Psoas muscle (tissue), 8 donors: ENCODE measurements at places on chromosomes 2 and 18. TPM values are rescaled to one million over a fixed set of nuclear protein-coding genes. Genes with fewer than 3 reads are reported as not detected.

C2orf66 gene
- total RNA-seq = not detected

DSG2 gene
- total RNA-seq = 1.6 TPM

DCDC2C gene
- not detected for total RNA-seq

SH3RF3 gene
- total RNA-seq = 17.5 TPM

RBBP8 gene
- 2.8 TPM for total RNA-seq

DSC2 gene
- 0.66 TPM for total RNA-seq

TMBIM1 gene
- 161 TPM for total RNA-seq

CD226 gene
- 0.32 TPM for total RNA-seq

IL37 gene
- total RNA-seq = not detected

ANKRD30B gene
- total RNA-seq = not detected

CDH2 gene
- 0.27 TPM for total RNA-seq

KIAA2012 gene
- not detected for total RNA-seq

ASNSD1 gene
- 66.0 TPM for total RNA-seq

AFF3 gene
- 0.61 TPM for total RNA-seq

STRADB gene
- total RNA-seq = 55.9 TPM

ARHGAP28 gene
- total RNA-seq = 2.1 TPM

CHRNG gene
- 6.9 TPM for total RNA-seq

KCNIP3 gene
- 2.0 TPM for total RNA-seq

SLC19A3 gene
- 0.46 TPM for total RNA-seq

M1AP gene
- total RNA-seq = 0.21 TPM

NCKAP5 gene
- 0.62 TPM for total RNA-seq

DPY30 gene
- 44.4 TPM for total RNA-seq

TNS1 gene
- total RNA-seq = 231 TPM

MERTK gene
- 2.9 TPM for total RNA-seq

SAP130 gene
- 10.5 TPM for total RNA-seq

ZNF804A gene
- total RNA-seq = not detected

C2orf80 gene
- not detected for total RNA-seq

HAAO gene
- 1.4 TPM for total RNA-seq

C1QL2 gene
- not detected for total RNA-seq

ANKRD62 gene
- not detected for total RNA-seq

SLC30A3 gene
- total RNA-seq = 0.92 TPM

SAG gene
- total RNA-seq = not detected

RAX gene
- not detected for total RNA-seq

IMPA2 gene
- 159 TPM for total RNA-seq

E2F6 gene
- total RNA-seq = 38.4 TPM

LRATD1 gene
- total RNA-seq = 3.5 TPM

FMNL2 gene
- 9.1 TPM for total RNA-seq

TCF7L1 gene
- total RNA-seq = 13.3 TPM

CFAP65 gene
- not detected for total RNA-seq

RUFY4 gene
- total RNA-seq = not detected

TMEM247 gene
- total RNA-seq = not detected

DRC1 gene
- not detected for total RNA-seq

FEV gene
- not detected for total RNA-seq

GPAT2 gene
- total RNA-seq = 7.0 TPM

NHEJ1 gene
- 12.4 TPM for total RNA-seq

TRAPPC8 gene
- 32.6 TPM for total RNA-seq

PFN4 gene
- total RNA-seq = 0.34 TPM

SIX3 gene
- total RNA-seq = not detected

PTPN2 gene
- total RNA-seq = 21.9 TPM

AOX1 gene
- 10.3 TPM for total RNA-seq

SP5 gene
- total RNA-seq = 0.13 TPM

EHD3 gene
- 2.9 TPM for total RNA-seq

SNRNP200 gene
- 83.1 TPM for total RNA-seq

DLX1 gene
- not detected for total RNA-seq

CERKL gene
- total RNA-seq = not detected

BCL2 gene
- total RNA-seq = 27.0 TPM

SCTR gene
- not detected for total RNA-seq

ANKRD30BL gene
- total RNA-seq = not detected

ZNF514 gene
- 14.5 TPM for total RNA-seq
